ENCODE measurements at places on chromosomes 2 and 18.

DNA sequence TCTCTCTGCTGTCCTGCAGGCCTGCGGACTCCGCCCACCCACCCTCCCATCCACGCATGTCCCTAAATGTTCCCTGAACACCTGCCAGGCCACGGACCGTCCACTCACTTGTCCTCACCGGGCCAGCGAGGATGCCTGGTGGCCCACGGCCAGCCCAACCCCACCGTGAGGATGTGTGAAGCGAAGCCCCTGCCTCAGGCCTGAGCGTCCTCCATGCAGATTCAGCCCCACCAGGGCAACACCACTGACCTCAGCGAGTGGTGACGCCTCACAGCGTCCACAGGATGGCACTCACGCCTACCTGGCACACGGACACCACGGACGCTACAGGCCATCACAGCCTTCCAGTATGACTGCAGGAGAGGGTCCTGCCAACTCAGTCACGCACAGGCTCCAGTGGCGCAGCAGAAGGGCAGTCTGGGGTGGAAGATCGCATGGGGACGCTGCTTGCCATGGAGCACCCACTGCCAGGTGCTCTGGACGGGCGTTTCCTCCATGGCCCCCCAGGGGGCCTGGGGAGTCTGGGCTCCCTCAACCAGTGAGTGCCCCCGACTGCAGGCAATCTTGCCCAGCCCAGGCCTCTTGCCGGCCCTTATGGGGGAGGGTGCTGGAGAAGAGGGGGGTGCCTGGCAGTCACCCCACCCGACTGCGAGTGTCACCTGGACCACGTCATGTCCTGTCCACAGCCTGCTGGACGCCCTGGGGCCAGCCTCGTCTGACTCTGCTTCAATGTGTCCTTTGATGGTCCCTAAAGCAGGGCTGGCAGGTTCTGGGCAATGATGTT is 25.4 kb downstream of the HDAC4 start:
- no peak for DNase-seq

- no peak for DNase-seq
These were observed 56.4 kb upstream of the PCBP1 start for GRCh38 chr2:70030724-70031420.

DNA sequence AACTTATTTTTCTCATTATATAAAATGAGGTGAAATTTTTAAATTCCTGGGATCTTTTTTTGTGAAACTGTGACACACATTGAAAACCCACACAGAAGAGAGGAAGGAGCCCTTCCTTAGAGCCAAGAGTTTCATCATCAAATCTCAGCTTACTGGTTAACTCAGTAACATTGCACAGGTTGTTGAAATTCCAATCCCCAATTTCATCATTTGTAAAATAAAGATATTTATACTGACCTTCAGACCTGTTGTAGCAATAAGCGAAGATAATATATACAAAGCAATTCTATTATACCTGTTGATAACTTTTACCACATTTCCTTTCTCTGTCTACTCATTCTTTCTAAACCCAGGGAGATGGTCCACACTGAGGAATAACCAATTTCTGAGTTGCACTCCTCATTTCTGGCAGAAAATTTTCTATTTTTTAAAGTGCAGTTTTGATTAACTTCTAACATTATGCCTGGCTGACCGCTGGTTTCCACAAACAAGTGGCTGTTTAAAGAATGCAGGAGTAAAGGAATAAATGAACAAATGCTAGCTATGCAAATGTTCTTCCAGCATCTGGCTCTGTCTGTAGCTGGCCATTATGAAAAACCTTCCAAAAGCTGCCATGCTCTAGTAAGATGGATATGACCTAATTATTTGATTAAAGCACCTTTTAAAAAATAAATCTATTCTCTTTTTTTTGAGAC is 105.7 kb upstream of the LINC00305 start:
- no peak for DNase-seq

GRCh38 chr2:12675352-12675795 is 41.4 kb upstream of the TRIB2 start:
- no peak for DNase-seq

- DNase-seq, result no peak
These were observed 394.1 kb upstream of the SYT4 start for GRCh38 chr18:43671431-43671830.

- no peak for DNase-seq
These were observed 61.6 kb downstream of the MYT1L start for GRCh38 chr2:2269426-2269825.

GRCh38 chr2:44707945-44708660 is 233.4 kb upstream of the SIX3 start:
- no peak for DNase-seq
